Tibial artery (tissue), 4 donors: ENCODE measurements at places on chromosomes 1 and 21.

GRCh38 chr1:215018555-215018954 is 64.0 kb upstream of the KCNK2 start:
- H3K27ac ChIP-seq = no peak overlapping the region
- H3K27me3 ChIP-seq = no peaks in the 10 kb centered on the region
- H3K4me1 ChIP-seq = no peaks in the 10 kb centered on the region
- H3K4me3 ChIP-seq = no peak overlapping the region
- H3K36me3 ChIP-seq = no peaks in the 10 kb centered on the region

- H3K4me1 ChIP-seq = peaks cover 22% of the 10 kb centered on the region
- H3K27me3 ChIP-seq = no peaks in the 10 kb centered on the region
- no peak overlapping the region for H3K4me3 ChIP-seq
- no peak for DNase-seq
Measured at GRCh38 chr1:222592171-222592570, 2.4 kb upstream of the TAF1A start.

- DNase-seq = no peak
- H3K4me1 ChIP-seq = no peaks in the 10 kb centered on the region
- H3K27ac ChIP-seq = no peak overlapping the region
- H3K36me3 ChIP-seq = peaks cover 13% of the 10 kb centered on the region
- H3K27me3 ChIP-seq = no peaks in the 10 kb centered on the region
- no peak overlapping the region for H3K4me3 ChIP-seq
Measured at GRCh38 chr1:21447311-21447710, 7.4 kb downstream of the NBPF3 start.

DNA sequence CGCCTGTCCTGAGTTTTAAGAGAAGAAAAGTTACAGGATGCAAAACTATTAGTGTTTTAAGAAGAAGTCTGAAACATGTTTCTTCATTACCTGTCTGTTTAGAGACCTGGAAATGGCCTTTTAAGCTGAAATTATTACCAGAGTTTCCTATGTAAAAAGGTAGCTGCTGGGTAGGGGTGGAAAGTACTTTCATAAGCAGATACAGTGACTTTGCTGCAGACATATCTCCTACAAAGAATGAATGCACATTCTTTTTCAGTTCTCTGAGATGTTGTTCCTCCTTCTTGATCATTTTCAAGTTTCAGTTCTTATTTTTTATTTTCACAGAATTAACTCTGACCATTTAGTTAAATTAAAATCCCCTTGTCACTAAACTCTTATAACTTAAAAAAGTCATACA is 1329.6 kb downstream of the KCNT2 start:
- DNase-seq = no peak
- no peak overlapping the region for H3K4me3 ChIP-seq
- H3K4me1 ChIP-seq = no peaks in the 10 kb centered on the region
- no peaks in the 10 kb centered on the region for H3K36me3 ChIP-seq
- no peaks in the 10 kb centered on the region for H3K27me3 ChIP-seq

- no peaks in the 10 kb centered on the region for H3K36me3 ChIP-seq
- H3K4me3 ChIP-seq = no peak overlapping the region
- no peak for DNase-seq
- H3K4me1 ChIP-seq = no peaks in the 10 kb centered on the region
Measured at GRCh38 chr1:175733722-175734121, 9.7 kb downstream of the TNR start.

DNA sequence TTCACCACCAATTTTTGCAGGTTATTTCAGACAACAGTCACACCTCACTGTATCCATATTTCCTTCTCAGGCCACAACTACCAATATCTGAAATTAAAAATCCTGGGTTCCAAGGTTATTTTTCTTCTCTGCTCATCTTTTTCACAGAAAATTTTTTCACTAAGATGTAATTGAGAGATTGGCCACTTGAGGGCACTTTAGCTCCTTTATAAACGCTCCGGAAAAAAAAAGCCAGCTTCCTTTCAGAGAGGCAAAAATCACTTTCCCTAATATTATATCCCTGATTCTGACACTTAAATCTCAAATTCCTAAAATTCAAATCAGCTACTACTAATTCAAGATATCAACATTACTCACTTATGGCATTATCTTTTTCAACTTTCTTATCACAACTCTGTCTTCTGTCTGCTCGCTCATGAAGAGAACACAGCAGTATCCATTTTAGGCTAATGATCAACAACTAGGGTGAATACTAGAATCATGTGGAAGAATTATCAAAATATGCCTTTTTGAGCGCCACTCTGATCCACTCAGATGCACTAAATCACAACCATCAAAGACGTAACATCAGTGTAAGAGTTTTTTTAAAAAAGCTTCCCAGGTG is 101.4 kb upstream of the RGS1 start:
- no peak for DNase-seq
- no peak overlapping the region for H3K4me3 ChIP-seq

DNA sequence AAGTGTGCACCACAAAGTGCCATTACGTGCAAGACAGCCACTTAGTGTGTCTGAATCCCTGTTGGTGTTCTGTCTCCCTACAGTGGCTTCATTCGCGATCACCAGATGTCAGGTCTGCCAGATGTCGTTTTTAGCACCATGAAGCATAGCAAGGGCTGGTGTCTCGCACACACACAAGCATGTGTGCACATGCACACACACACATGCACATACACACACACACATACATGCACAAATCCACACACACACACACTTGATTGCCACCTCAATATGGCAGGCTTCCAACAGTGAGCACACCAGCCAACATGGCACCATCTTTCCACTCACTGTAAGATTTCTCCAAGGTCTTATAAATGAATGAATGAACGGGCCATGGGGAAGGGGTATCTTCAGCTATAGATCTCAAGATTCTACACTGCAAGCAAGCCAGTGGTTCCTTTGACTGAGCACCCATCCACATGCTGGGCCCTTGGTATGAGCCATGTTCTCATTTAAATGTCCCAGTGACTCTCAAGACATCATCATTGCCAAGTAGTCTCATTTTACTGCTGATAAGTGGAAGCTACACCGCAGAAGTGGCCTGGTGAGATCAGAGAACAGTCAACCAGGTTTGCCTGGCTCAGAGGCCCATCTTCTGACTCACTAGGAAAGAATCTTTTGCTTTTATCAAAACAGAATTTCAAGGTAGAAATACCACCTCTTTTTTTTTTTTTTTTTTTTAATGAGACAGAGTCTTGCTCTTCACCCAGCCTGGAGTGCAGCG is 84.9 kb downstream of the SIM2 start:
- H3K4me1 ChIP-seq = no peaks in the 10 kb centered on the region
- no peaks in the 10 kb centered on the region for H3K27me3 ChIP-seq
- H3K27ac ChIP-seq = no peak overlapping the region
- DNase-seq = no peak
- no peak overlapping the region for H3K4me3 ChIP-seq
- no peaks in the 10 kb centered on the region for H3K36me3 ChIP-seq

- no peaks in the 10 kb centered on the region for H3K36me3 ChIP-seq
- peak overlapping the region; percentile 49 for H3K4me3 ChIP-seq
- no peak overlapping the region for H3K27ac ChIP-seq
- H3K27me3 ChIP-seq = no peaks in the 10 kb centered on the region
Measured at GRCh38 chr1:75616436-75617433, 5.8 kb upstream of the SLC44A5 start.

- H3K27me3 ChIP-seq = no peaks in the 10 kb centered on the region
- H3K4me1 ChIP-seq = no peaks in the 10 kb centered on the region
- DNase-seq = no peak
- H3K4me3 ChIP-seq = no peak overlapping the region
Measured at GRCh38 chr1:20947409-20947808, 160.3 kb upstream of the HP1BP3 start.

DNA sequence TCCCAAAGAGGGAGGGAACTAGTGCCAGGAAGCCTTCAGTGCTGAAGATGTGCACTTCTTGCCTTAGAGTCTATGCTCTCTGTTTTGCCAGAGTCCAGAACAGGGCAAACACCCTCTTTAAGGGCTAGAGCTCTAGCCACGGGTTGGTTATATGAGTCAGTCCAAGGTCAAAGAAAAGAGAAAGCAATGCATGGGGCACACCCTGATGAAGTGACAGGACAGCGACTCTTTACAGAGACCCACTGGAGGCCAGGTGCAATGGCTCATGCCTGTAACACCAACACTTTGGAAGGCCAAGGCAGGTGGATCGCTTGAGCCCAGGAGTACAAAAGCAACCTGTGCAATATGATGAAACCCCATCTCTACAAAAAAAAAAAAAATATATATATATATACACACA is 86.1 kb downstream of the TGFBR3 start:
- H3K27me3 ChIP-seq = no peaks in the 10 kb centered on the region
- H3K4me1 ChIP-seq = peaks cover 3% of the 10 kb centered on the region
- DNase-seq = no peak
- H3K36me3 ChIP-seq = no peaks in the 10 kb centered on the region
- no peak overlapping the region for H3K27ac ChIP-seq

DNA sequence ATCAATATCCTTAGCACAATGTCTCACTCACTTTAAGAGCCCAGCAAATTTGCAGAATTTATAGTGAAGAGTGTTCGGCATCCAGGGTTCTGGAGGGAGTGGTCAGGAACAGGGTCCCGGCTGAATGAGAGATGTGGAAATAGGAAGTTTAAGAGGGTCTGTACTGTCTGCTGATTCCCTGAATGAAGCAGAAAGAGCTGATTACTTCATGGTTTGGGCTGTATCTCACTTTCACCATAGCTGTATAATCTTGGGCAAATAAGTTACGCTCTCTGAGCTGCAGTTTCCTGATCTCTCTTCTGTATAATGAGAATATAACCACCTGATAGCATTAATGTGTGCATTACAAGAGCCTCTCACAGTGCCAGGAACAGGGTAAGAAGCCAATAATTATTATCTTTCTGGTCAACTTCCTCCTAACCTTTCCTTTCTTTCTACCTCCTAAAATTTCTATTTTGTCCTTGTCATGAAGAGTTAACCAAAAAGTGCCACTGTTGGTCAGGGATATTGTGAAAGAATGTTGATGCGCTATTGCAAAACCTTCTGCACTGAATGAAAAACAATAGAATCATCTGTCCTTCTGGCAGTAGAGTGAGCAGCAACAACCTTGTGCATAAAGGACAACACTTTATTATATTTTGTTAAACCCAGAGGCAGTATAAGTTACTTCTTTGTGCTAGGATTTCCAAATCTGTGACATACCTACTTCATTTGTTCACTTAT is 14.7 kb upstream of the PTGFR start:
- H3K4me1 ChIP-seq = no peaks in the 10 kb centered on the region
- no peaks in the 10 kb centered on the region for H3K27me3 ChIP-seq
- DNase-seq = no peak

GRCh38 chr1:233112186-233113008 is 162.0 kb downstream of the NTPCR start:
- H3K4me1 ChIP-seq = no peaks in the 10 kb centered on the region
- no peak overlapping the region for H3K27ac ChIP-seq
- H3K27me3 ChIP-seq = no peaks in the 10 kb centered on the region

GRCh38 chr21:16363518-16363917 is 633.7 kb downstream of the USP25 start:
- H3K4me3 ChIP-seq = no peak overlapping the region
- H3K27ac ChIP-seq = no peak overlapping the region
- H3K36me3 ChIP-seq = no peaks in the 10 kb centered on the region
- H3K27me3 ChIP-seq = no peaks in the 10 kb centered on the region
- H3K4me1 ChIP-seq = no peaks in the 10 kb centered on the region

GRCh38 chr1:108113496-108113895 is 86.6 kb downstream of the SLC25A24 start:
- H3K27me3 ChIP-seq = no peaks in the 10 kb centered on the region
- DNase-seq = no peak
- no peaks in the 10 kb centered on the region for H3K4me1 ChIP-seq
- no peak overlapping the region for H3K4me3 ChIP-seq

DNA sequence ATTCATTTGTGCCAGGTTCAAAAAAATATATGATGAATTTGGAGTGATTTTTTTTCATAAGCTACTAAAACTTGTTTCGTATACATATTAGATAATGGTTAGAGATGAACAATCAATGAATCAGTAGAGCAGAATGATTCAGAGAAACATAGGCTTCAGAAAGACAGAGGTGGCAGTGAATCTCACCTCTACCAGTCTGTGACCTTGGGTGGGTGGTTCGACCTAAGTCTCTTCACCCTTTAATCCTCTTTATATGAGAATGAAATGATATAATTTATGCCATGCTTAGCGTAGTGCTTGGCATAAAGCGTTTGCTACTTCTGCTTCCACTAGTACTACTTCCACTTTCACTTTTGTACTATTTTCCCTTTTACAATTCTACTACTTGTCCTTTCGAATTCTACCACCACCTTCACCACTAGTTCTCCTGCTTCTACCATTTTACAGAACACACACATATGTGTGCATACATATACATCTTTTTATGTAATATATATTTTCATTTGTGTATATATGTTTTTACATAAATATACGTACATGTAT is 45.1 kb downstream of the FYB2 start:
- no peak overlapping the region for H3K27ac ChIP-seq
- no peaks in the 10 kb centered on the region for H3K4me1 ChIP-seq
- H3K27me3 ChIP-seq = no peaks in the 10 kb centered on the region
- no peak for DNase-seq
- no peaks in the 10 kb centered on the region for H3K36me3 ChIP-seq

GRCh38 chr1:185939142-185939541 is 205.0 kb downstream of the HMCN1 start:
- no peak overlapping the region for H3K4me3 ChIP-seq
- DNase-seq = no peak
- no peak overlapping the region for H3K27ac ChIP-seq
- H3K4me1 ChIP-seq = no peaks in the 10 kb centered on the region

- H3K27me3 ChIP-seq = no peaks in the 10 kb centered on the region
- DNase-seq = peak; percentile 62
- H3K36me3 ChIP-seq = no peaks in the 10 kb centered on the region
- peak overlapping the region; percentile 69 for H3K4me3 ChIP-seq
- peaks cover 3% of the 10 kb centered on the region for H3K4me1 ChIP-seq
Measured at GRCh38 chr1:109392788-109393616, 4.7 kb downstream of the SORT1 start.

GRCh38 chr1:201353186-201353940 is 24.1 kb downstream of the TNNT2 start:
- no peak overlapping the region for H3K4me3 ChIP-seq
- H3K4me1 ChIP-seq = no peaks in the 10 kb centered on the region
- no peaks in the 10 kb centered on the region for H3K27me3 ChIP-seq
- H3K27ac ChIP-seq = no peak overlapping the region

DNA sequence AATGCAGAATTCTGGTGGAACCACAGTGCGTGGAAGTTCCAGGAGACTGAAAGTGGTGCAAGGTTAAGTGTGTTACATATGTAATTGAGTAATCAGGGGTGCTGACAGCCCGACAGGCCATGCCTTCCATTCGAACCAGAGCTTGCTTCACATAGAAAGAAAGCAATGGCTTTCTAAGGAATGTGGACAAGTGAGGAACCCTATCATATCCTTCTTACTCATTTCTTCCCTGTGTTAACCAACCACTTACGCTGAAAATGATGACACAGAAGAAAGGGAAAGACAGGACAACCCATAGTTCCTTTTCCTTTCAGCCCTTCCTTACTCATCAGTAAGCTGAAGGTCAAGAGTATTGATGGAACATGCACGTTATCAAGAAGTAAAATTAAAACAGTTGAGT is 48.1 kb upstream of the KCNA3 start:
- H3K36me3 ChIP-seq = no peaks in the 10 kb centered on the region
- no peaks in the 10 kb centered on the region for H3K4me1 ChIP-seq
- H3K27me3 ChIP-seq = no peaks in the 10 kb centered on the region
- no peak overlapping the region for H3K27ac ChIP-seq
- no peak for DNase-seq
